Natural killer cell (primary cell): ENCODE measurements at places on chromosomes 3 and 15.

DNA sequence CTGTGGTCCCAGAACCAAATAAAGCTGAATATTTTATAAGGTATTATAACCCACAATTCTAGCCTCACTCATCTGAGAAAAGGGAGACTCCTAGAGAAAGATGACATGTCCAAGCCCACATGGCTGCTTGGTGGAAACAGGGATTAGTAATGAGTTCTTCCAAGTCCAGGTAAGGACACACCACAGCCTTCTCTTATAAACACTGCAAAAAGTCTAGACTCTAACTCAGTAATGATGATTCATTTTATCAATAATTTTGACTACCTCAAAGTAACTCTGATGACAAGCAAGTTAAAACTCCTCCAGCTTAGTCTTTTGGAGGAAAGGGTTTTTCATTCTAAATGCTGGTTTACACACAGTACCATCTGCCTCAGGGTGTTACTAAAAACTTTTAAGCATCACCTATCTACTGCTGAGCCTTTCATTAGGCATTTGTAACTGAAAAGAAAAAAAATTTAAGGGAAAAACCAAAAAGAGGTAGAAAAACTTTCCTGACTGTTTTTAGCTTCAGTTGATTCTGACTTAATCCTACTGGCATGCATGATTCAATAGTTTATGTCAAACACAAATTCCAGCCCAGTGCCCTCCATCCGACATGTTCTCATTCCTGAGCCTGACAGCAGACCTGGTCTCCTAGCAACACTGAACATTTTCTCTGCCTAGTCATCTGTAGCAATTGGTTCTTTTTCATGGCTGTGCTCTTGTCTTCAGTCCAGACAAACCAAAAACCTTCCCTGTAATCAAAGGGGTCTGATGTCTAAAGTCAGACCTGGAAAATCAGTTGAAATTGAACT lies 43.9 kb downstream of the P3H2 start:
- DNase-seq: no peak

DNA sequence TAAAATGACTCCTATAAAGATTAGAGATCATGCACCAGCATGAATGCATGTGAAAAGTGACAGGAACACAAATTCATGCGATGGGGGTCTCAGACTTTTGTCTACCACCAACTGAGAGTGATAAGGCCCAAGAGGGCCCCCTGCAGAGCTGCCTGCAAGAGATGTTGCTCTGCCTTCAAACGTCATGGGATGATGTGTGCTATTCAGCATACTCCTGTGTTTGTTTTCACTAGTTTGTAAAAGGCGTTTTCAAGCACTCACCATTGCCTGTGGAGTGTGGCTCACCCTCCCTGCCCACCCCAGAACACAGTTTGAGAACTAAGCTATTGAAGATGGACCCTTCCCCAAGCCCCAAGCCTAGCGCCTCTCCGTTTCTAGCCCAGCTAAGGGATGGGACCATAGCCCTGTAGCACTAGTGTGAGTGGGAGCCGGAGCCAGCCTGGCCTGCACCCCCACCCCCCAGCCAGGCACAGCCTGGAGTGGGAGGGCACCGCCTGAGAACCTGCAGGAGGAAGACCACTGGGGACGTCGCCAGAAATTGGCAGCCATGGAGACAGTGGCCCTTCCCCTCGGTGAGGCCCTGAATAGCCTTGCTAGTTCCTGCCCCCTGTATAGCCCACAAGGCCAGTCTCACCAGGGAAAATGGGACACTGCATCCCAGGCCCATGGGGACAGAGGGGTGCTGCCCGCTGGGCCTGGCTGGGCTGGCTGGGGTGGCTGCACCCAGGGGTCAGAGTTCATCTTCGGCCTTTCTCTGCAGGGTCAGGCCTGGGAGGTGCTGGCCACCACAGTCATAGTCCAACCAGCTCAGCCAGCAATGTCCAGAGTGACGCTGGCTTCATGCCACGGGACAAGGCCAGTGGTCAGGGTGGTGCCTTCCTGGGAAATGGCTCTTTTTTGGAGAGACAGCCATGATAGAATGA lies 22.6 kb upstream of the KLF13 start:
- no peak for DNase-seq

DNA sequence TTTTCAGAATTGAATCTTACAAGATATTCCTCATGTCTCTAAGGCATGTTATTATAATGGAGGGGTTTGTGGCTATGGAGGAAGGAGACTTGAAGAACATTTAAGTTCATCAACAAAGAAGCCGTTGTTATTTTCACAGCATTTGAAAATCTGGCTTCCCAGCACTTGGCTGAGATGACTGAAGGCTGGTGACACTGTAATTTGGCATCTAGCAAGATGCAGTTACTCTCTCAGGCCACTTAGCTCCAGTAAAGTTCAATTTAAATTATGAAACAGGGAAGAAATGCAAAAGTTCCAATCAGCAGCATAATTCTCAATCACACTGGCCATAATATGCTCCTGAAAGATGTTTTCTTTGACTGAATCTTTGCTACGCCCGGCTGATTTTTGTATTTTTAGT lies 139.4 kb upstream of the NUDT16 start:
- no peak for DNase-seq

DNA sequence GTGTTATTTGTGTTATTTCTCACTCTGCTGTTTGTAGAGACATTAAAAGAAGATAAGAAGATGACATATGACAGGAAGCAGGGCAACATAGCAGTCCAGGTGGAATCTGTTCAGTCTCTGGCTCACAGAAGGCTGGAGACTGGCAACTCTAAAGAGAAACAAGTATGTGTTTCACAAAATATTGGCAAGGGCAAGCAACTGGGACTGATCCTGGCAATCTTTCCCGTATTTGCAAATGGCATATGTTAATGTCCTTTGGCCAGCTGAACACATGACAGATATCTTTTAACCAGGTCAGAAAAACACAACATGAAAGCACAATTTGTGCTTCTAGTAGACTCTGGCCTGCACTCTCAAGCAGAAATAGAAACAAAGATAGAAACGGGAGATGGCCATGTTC lies 1354.1 kb upstream of the EPHA6 start:
- DNase-seq: no peak

DNA sequence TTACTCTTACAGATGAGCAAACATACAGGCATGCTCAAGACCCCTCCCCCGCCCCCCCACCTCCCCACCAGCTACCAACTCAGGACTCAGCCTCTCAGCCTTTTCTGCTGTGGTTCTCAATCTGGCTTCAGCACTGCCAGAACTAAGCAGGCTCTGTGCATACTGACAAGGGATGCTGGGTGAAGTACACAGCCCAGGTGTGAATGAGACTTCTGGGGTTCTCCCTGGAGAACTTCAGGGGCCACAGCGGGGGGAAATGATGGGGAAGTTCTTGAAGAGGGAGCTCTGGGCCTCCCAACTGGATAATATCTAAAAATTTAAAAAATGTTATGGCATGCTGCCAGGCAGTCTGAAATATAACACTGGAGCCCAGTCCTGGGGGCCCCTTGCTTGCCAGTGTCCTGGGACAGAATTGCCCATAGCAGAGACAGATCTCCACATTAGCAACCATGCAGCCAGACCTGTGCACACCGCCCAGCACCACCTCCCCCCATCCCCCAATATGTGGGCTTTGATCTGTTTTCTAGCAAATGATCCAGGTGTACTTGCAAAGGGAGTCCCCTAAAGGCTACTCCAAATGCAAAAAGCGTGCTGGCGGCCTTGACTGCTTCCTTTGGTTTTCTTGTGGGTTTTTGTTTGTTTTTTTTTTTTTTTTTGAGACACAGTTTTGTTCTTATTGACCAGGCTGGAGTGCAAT lies 41.4 kb downstream of the PGPEP1L start:
- DNase-seq: no peak

GRCh38 chr3:185920184-185920583 lies 17.6 kb downstream of the TRA2B start:
- DNase-seq: no peak

DNA sequence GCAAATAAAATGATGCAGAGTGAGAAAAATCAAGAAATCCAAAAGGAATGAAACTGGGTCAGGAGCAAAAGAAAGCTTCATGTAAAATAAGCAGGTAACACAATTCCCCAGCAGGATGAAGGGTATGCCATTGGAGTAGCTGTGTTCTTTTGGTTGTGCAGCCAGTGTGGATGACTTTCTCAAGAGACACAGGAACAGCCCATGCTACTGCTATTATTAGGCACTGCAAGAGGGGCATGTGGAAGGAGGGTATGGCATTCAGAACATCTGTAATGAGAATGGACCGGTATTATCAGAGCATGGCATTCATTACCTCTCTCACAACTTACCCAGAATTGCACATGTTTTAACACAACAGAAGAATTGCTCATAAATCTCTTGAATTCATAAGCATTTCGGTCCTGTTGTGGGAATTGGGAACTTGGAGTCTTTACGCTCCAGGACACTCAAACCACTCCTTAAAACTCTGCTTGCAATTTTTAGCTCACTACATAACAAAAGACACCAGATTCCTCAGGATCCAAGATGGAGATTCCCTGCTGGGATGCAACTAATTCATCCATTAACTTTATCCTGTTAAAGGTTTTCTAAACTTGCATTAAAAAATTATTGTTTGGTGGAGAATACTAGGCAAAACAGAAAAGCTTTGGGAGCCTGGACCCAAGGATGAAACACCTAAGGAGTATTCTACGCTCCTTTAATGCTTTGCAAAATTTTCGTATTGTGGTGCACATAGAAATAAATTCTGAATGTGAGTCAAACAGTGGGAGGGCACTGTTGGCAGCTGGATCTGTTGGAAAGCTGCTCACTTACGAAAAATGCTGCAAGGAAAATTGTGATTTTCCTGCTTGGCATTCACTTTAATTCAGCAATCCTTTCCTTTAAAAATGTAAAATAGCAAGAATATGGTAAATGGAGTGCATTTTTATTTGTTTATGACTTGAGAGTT lies 34.6 kb upstream of the CDIN1 start:
- no peak for DNase-seq

DNA sequence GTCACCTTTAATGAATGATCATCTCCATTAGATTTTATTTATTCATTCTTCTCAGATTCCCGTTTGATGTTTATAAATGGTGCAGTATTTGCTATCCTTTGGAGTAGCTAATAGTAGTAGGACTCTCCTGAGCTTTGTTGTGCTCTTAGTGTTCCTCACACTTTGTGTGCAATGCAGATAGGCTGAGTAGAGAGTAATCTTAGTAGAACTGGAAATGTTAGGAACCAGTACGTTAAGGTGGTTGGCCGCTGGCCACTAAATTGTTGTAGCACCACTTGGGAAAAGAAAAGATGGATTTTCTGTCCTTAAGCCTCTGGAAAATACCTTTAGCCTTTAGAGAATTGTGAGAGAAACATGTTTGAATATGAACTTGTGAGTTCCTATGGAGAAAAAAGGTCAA lies 19.9 kb upstream of the EBLN2 start:
- DNase-seq: no peak

- no peak for DNase-seq
These were observed 36.5 kb downstream of the GMNC start for GRCh38 chr3:190826018-190826417.

DNA sequence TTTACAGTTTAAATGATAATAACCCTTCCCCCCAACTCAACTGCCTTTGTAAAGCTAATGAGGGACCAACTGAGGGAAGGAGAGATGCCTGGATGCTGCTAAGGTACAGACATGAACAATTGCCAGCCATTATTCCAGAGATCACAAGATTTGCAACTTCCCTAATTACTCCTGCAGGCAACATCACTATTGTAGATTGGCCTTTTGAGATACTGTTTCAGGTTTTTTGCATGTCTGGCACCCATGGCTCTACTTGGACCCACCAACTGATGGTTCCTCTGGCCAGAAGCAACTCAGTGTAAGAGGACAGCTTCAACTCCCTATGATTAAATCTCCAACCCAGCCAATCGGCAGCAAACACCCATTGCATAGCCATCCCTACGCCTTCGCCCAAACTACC lies 478.7 kb downstream of the FHIT start:
- DNase-seq: no peak

DNA sequence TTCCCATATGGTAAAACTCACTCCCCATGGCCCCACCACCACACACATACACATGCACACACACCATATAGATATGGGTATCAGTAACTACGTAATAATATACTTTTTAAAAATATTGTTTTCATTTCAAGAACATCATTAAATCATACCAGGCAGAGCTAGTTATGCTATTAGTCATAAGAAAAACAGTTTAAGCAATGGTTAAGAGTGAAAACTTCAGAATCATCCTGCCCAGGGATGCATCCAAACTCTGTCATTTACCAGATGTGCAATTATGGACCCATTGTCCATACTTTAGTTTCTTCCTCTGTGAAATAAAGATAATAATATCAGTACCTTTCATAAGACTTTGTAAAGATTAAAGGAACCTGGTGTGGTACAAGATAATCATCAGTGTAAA lies 608.3 kb downstream of the RBMS3 start:
- no peak for DNase-seq

GRCh38 chr15:40926659-40927494 lies 2.3 kb upstream of the DLL4 start:
- no peak for DNase-seq

GRCh38 chr15:59298225-59298853 lies 74.3 kb downstream of the MYO1E start:
- no peak for DNase-seq

DNA sequence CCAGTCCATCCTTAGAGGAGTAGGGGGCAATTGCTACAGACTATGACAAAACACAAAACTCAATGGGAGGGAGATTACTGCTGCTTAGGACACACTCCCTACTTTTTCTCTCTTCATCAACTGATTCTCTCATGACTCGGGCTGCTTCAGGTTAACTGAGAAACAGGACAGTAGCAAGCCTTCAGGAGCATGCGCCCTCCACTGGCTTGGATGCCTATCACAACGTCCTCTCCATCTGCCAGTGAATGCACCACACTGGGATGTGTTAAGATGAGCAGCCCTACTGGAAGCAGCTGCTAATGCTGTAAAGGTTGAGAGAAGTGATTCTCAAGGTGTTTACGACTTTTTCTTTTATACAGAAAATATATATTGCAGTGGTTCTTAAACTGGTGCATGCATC lies 542.3 kb downstream of the EDEM1 start:
- DNase-seq: no peak

DNA sequence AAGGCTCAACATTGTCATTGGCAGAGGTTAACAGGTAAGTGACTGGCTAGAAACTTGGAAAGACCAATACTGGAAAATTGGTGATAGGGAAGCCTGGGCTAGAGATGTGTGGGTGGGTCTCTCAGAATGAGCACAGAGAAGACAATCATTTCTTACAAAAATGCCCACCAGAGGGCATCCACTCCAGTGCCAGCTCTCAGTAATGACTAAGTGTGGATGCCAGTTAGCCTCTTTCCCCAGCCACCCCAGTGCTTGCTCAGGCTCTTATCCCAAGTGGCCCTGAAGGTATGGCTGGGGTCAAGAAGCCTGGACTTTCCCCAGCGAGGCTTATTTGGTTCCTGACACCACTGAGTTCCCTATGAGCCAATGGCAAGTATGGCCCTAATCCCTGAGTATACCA lies 115.9 kb upstream of the ST8SIA2 start:
- DNase-seq: peak; percentile 16
